ENCODE measurements at places on chromosomes 12 and 14. TPM values are rescaled to one million over a fixed set of nuclear protein-coding genes. Genes with fewer than 3 reads are reported as not detected.

Gene LRRC10
- total RNA-seq, result not detected

Gene KLRD1
- 0.32 TPM for total RNA-seq

DNA sequence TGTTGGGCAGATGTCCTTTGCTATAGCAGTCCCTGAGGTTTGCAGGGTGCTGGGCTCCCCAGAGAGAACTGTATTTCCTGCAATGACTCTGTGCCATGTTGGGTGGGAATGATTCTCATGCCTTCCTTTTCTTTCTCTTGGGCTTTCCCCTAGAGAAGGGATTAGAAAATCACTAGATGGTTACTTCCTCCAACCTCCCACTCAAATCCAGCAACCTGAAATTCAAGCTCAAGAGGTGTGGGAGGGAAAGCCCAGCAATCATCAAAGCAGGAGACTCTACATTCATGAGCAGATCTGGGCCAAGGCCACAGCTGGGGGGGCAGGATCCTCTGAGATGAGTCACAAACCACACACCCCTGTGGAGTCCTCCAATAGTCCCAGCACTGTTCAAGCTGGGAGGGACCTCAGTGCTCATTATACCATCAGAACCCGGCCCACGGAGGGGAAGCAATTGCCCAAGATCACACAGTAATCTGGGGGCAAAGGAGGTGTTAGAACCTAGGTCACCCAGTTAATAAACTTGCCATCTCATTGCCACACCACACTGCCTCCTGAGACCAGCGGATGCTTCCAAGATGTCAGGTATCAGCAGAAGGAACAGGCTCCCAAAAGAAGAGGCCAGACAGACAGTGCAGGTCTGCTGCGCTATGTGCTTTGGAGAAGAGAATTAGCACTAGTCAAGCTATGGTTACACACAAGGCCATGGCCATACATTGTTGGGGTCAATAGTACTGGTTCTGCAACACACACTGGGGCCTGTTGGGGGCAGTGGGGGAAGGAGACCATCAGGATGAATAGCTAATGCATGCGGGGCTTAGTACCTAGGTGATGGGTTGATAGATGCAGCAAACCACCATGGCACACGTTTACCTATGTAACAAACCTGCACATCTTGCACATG is 65.7 kb downstream of the TTC9 start:
- H3K36me3 ChIP-seq, result no peaks in the 10 kb centered on the region
- no peaks in the 10 kb centered on the region for H3K27me3 ChIP-seq
- no peaks in the 10 kb centered on the region for H3K4me1 ChIP-seq
- H3K4me3 ChIP-seq, result no peak overlapping the region
- H3K27ac ChIP-seq, result no peak overlapping the region
- no peak for DNase-seq

Gene OR10G3
- not detected for total RNA-seq

GRCh38 chr12:11577658-11578260 is 71.7 kb upstream of the ETV6 start:
- H3K4me1 ChIP-seq, result no peaks in the 10 kb centered on the region
- H3K4me3 ChIP-seq, result no peak overlapping the region
- H3K27ac ChIP-seq, result no peak overlapping the region
- DNase-seq, result no peak
- H3K27me3 ChIP-seq, result no peaks in the 10 kb centered on the region

DNA sequence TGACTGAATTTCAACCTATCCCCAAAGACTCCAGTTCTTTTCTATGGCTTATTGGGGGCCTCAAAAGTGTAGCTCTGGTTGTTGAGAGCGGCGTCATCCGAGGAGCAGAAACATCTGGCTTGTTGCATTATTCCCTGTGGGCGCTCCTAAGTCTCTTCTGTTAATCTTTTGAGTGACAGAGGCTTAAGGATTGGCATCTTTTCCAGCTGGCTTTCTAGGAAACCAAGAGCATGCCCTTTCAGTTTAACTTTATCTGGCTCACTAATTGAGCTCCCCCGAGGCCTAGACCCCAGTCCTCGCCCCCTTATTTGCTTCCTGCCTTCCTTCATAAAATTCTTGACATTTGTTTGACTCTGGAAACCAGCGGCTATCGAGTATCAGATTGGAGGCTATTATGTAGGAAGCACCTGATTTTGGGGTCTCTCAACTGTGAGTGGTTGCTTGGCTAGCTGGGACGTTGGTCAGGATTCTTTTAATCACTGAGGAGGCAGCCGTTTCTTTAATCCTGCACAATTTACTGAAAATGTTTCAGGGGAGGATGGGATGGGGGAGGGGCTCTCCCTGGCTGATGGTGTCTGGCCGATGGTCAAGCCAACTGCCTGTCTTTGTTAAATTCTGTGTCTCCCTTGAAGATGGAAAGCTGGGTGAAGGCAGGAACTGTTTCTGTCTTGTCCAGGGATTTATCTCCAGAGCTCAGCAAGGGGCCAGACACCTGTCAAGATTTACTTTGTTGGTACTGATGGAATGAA is 3.1 kb downstream of the SMOC1 start:
- no peak overlapping the region for H3K4me3 ChIP-seq
- no peaks in the 10 kb centered on the region for H3K36me3 ChIP-seq
- DNase-seq, result no peak
- H3K27ac ChIP-seq, result no peak overlapping the region

GRCh38 chr12:118841588-118841987 is 139.8 kb upstream of the SRRM4 start:
- H3K27me3 ChIP-seq, result no peaks in the 10 kb centered on the region
- H3K4me3 ChIP-seq, result no peak overlapping the region
- no peaks in the 10 kb centered on the region for H3K4me1 ChIP-seq

Gene ZFHX2
- total RNA-seq, result 1.2 TPM

- H3K36me3 ChIP-seq, result no peaks in the 10 kb centered on the region
- peaks cover 48% of the 10 kb centered on the region for H3K4me1 ChIP-seq
- no peaks in the 10 kb centered on the region for H3K27me3 ChIP-seq
- H3K4me3 ChIP-seq, result peak overlapping the region; percentile 87
These were observed 559 bp upstream of the CKAP4 start for GRCh38 chr12:106248312-106248845.

Gene TMEM30B
- total RNA-seq, result 3.9 TPM

DNA sequence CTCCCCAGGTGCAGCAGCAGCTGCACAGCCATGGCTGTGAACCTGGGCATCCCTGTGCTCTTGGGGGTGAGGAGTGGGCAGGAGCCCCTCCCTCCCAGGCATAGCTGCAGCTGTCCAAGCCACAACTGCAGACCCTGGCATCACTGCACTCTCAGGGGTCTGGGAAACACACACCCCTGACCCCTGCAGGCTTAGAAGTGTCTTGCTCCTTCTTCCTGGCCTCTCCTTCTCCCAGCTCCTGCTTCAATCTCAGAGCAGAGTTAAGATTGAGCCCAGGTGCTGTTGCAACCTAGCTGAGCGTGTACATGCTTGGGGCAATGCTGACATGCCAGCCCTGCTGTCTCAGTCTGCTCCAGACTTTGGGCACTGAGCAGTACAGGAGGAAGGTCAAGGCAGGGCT is 833.6 kb downstream of the FLRT2 start:
- H3K36me3 ChIP-seq, result no peaks in the 10 kb centered on the region
- H3K27me3 ChIP-seq, result no peaks in the 10 kb centered on the region
- DNase-seq, result no peak
- H3K4me3 ChIP-seq, result no peak overlapping the region

GRCh38 chr12:7099290-7099996 is 7.2 kb upstream of the C1R start:
- peaks cover 6% of the 10 kb centered on the region for H3K4me1 ChIP-seq
- H3K27me3 ChIP-seq, result no peaks in the 10 kb centered on the region
- no peak overlapping the region for H3K4me3 ChIP-seq
- no peak for DNase-seq

DNA sequence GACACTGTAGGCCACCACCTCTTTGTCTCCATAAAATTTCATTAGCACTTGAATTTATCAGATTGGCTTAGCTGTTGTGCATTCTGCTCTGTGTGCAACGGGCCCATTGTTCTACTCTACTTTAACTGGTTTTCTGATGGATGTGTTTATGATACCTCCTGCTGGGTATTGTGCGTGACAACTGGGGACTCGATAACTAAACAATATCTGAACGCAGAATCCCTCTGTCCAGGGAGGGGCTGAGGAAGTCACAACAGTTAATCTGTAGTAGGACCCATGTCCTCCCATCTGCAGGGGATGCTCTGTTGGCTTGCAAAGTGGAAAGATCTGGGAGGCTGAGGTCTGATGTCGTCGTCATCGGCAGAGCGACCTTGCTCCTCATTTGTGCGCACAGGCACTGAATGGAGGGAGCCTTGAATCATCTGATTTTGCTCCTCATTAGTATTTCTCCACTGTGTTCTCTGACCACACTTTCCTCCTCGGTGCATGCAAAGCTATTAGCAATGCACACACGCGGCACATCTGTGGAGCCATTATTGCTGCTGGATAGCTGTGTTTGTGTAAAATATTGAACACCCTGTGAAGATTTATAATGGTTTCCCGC is 422.5 kb downstream of the NRXN3 start:
- H3K4me3 ChIP-seq, result no peak overlapping the region
- DNase-seq, result no peak
- no peak overlapping the region for H3K27ac ChIP-seq
- no peaks in the 10 kb centered on the region for H3K27me3 ChIP-seq
- no peaks in the 10 kb centered on the region for H3K4me1 ChIP-seq

- H3K36me3 ChIP-seq, result peaks cover 21% of the 10 kb centered on the region
- H3K27me3 ChIP-seq, result no peaks in the 10 kb centered on the region
- no peak for DNase-seq
- H3K4me3 ChIP-seq, result no peak overlapping the region
- H3K4me1 ChIP-seq, result no peaks in the 10 kb centered on the region
- no peak overlapping the region for H3K27ac ChIP-seq
These were observed 41.5 kb downstream of the ARL6IP4 start for GRCh38 chr12:123021688-123022604.

- no peaks in the 10 kb centered on the region for H3K36me3 ChIP-seq
- H3K27me3 ChIP-seq, result no peaks in the 10 kb centered on the region
- peak; percentile 75 for DNase-seq
- H3K4me1 ChIP-seq, result no peaks in the 10 kb centered on the region
- H3K27ac ChIP-seq, result no peak overlapping the region
These were observed 9.0 kb upstream of the DCD start for GRCh38 chr12:54657105-54657607.

Gene TPH2
- total RNA-seq, result 0.13 TPM

Gene COPZ1
- 47.1 TPM for total RNA-seq

- H3K27me3 ChIP-seq, result no peaks in the 10 kb centered on the region
- DNase-seq, result no peak
- no peak overlapping the region for H3K27ac ChIP-seq
- H3K4me3 ChIP-seq, result no peak overlapping the region
- H3K4me1 ChIP-seq, result no peaks in the 10 kb centered on the region
- no peaks in the 10 kb centered on the region for H3K36me3 ChIP-seq
These were observed 52.2 kb upstream of the PLBD1 start for GRCh38 chr12:14619741-14620501.

DNA sequence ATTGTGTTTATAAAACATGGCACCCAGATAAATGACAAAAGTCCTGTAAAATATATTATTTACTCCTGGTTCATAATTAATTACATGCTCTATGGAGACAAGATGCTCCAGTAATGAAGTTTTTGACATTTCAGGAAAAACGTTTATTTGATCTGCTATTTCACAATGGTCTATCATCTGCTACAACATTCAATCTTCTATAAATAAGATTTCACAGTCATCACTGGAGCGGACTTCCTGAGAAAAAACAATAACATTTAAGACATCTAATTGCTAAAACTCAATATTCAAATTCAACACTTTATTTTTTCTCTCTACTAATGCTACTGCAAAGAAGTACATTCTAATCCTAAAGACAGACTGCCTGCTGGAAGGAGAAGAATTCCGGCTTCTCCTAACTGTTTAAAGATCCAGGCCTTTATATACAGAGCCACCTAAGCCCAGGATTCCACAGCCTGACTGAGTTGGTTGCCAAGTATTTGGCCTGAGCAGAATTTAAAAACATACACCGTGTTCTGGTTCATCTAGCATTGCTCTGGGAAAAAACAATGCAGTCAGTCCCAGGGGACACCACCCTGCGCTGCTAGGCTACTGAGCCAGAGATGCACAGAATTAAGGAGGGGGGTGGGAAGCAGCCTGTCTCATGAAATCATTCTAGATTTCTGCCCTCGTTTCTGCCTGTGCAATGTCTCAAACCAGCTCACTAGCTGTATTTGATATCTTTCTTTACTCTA is 58.0 kb downstream of the TMTC1 start:
- H3K36me3 ChIP-seq, result no peaks in the 10 kb centered on the region
- H3K4me1 ChIP-seq, result peaks cover 57% of the 10 kb centered on the region
- H3K4me3 ChIP-seq, result no peak overlapping the region
- no peak for DNase-seq
- peak overlapping the region; percentile 81 for H3K27ac ChIP-seq
- H3K27me3 ChIP-seq, result no peaks in the 10 kb centered on the region

DNA sequence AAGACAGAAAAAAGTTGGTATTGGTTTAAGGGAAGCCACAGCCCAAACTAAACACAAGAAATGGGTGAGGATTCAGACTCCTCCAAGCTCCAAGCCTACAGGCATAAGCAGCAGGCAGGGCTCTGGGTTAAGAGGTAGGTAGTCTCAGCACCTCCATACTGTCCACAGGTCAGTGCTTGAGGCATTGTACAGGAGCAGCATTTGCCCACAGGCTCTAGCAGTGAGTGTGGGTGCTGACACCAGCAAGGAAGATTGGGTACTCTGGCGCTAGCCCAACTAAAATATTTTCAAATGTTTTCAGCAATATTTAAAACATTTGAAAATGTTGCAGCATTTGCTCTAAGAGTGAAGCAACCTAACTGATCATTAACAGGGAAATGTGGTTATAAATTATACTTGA is 33.1 kb downstream of the FERMT2 start:
- no peak for DNase-seq
- H3K27me3 ChIP-seq, result no peaks in the 10 kb centered on the region
- peaks cover 90% of the 10 kb centered on the region for H3K4me1 ChIP-seq
- no peaks in the 10 kb centered on the region for H3K36me3 ChIP-seq
- H3K27ac ChIP-seq, result peak overlapping the region; percentile 59

Gene KCNH3
- 0.66 TPM for total RNA-seq

Gene DENND5B
- total RNA-seq, result 19.1 TPM

Gene PLD4
- total RNA-seq, result under 0.01 TPM

DNA sequence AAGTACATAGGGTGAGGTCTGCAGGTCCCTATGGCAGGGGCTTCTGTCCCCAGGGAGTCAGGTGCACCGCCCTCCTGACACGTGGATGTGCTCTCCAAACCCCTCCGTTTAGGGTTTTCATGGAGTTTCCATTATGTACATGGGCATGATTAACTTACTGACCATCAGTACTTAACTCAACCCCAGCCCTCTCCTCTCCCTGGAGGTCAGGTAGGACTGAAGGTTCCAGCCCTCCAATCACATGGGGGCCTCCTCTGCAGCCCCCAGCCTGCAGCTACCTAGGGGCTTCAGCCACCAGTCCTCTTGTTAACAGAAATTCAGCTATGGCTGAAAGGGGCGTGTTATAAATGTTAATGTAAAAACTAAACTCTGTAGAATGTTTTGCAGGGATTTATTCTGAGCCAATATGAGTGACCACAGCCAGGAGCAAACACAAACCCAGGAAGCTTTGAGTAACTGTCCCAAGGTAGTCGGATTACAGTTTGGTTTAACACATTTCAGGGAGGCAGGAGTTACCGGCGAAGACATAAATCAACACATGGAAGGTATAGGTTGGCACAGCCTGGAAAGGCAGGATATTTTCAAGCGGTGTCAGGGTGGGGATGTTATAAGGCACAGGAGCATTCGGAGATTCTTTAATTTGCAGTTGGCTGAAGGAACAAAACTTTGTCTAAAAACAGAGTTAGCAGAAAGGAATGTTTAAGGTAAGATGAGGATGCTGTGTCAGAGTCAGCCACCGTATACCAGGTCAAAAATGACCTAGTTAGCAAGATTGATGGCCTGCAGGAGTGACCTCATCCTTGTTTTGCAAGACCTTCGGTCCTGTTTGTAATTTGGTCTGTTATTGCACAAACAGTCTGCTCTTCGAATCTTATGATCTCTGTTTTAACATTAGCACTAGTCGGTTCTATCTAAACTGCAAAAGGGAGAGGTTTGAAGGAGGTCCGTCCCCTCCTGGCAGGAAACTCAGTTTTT is 75.2 kb downstream of the TNFAIP2 start:
- H3K27ac ChIP-seq, result peak overlapping the region; percentile 68
- H3K4me1 ChIP-seq, result no peaks in the 10 kb centered on the region
- H3K36me3 ChIP-seq, result no peaks in the 10 kb centered on the region
- DNase-seq, result no peak
